Thoracic aorta (tissue), 2 donors: ENCODE measurements at places on chromosomes 16 and 17. TPM values are rescaled to one million over a fixed set of nuclear protein-coding genes. Genes with fewer than 3 reads are reported as not detected.
A peak's percentile ranks its signal among the peaks of the same experiment; 100 is the strongest.

SRCIN1 gene
- total RNA-seq = not detected

- no peak overlapping the region for H3K27ac ChIP-seq
- no peak for DNase-seq
- no peak overlapping the region for H3K4me3 ChIP-seq
Measured at GRCh38 chr16:16141784-16142396, 81.4 kb downstream of the ABCC6 start.

DNAI2 gene
- total RNA-seq = not detected

GRCh38 chr17:31859487-31860008 is 504 bp upstream of the COPRS start:
- peak overlapping the region; percentile 71 for H3K4me3 ChIP-seq
- H3K27me3 ChIP-seq = no peaks in the 10 kb centered on the region
- H3K4me1 ChIP-seq = peaks cover 30% of the 10 kb centered on the region
- no peak overlapping the region for H3K27ac ChIP-seq
- peaks cover 9% of the 10 kb centered on the region for H3K36me3 ChIP-seq

DNA sequence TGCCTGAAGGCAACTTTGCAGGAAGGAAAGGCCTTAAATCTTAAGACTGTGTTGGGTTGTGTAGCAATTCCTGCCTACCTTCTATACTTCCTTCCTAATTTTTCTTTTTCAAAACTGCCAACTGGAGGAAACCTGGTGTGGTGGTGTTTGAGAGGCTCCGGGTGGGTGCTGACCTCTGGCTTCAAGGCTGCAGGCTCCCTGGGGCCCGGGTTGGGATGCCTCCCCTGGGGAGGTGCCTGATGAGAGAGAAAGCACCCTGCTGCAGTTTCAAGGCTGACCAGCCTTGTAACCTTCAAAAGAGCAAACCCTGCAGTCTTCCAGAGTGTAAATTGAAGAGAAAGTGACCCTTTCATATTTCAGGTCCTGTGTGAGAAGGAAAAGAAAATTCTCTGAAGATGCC is 55.9 kb downstream of the MSI2 start:
- no peaks in the 10 kb centered on the region for H3K4me1 ChIP-seq
- H3K4me3 ChIP-seq = no peak overlapping the region
- no peak for DNase-seq
- no peaks in the 10 kb centered on the region for H3K27me3 ChIP-seq

- DNase-seq = no peak
- H3K27me3 ChIP-seq = no peaks in the 10 kb centered on the region
- H3K4me1 ChIP-seq = peaks cover 21% of the 10 kb centered on the region
- H3K36me3 ChIP-seq = no peaks in the 10 kb centered on the region
- no peak overlapping the region for H3K27ac ChIP-seq
Measured at GRCh38 chr16:47480410-47480809, 19.3 kb downstream of the PHKB start.

AIPL1 gene
- not detected for total RNA-seq

DNA sequence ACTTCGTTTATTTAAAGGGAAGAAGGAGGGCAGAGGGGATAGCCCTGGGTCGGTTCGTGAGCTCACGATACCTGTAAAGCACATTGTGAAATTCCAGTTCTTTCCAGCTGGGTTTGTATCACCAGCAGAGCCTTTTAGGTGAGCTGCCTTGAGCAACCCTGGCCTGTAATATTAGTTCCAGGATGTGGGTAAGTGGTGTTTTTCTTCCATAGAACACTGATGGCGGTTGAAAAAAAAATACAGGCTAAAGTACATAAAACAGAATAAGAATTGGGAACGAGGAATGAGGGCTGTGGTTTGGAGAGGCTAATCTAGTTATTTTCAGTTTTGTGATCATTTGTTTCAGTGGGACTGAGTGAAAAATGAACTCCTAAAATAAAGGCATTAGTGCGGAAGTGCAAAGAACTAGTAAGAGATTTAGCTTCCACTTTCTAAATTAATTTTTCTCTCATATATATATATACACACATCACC is 20.6 kb downstream of the HS3ST3B1 start:
- H3K4me1 ChIP-seq = no peaks in the 10 kb centered on the region
- H3K4me3 ChIP-seq = no peak overlapping the region
- DNase-seq = no peak
- H3K36me3 ChIP-seq = no peaks in the 10 kb centered on the region
- H3K27me3 ChIP-seq = no peaks in the 10 kb centered on the region

GRCh38 chr16:63841271-63841670 is 1280.6 kb downstream of the CDH11 start:
- no peak overlapping the region for H3K27ac ChIP-seq
- H3K27me3 ChIP-seq = no peaks in the 10 kb centered on the region
- DNase-seq = no peak
- no peaks in the 10 kb centered on the region for H3K4me1 ChIP-seq

- H3K36me3 ChIP-seq = no peaks in the 10 kb centered on the region
- H3K4me3 ChIP-seq = no peak overlapping the region
- H3K27ac ChIP-seq = no peak overlapping the region
- DNase-seq = no peak
Measured at GRCh38 chr16:13996778-13997288, 74.3 kb upstream of the MRTFB start.

GRCh38 chr17:75417054-75417580 is 11.6 kb upstream of the GRB2 start:
- H3K27ac ChIP-seq = peak overlapping the region; percentile 63
- no peak overlapping the region for H3K4me3 ChIP-seq
- H3K4me1 ChIP-seq = no peaks in the 10 kb centered on the region

CHP2 gene
- total RNA-seq = not detected

DNA sequence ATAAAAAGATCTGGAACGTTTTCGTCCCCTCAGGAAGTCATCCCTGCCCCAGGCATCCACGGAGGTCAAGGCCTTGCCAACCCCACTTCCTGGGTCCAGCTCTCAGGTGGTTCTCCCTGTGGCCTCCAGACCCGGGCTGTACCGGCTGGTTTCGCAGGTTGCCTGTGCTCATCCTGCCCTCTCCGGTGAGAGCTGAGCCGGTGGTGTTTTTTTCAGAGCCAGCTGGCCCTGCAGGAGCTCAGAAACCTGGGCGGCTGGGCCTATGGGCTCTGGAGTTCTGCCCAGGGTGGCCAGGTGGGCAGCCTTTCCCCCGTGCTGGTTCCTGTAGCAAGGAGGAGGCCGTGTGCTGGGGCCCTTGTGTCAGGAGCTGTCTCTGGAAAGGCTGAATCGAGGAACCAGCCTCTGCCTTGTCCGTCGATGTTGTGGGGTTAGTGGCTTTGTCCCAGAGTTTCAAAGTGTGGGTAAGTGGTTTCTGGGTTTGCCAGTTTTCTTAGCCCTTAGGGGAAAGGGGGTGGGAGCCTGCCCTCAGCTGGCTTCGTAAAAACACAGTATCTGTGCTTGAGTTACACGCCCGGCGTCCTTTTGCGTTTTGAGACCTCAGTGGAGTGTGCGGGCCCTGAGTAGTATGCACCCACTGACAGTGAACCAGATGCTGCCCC is 23.6 kb downstream of the C16orf90 start:
- H3K4me1 ChIP-seq = peaks cover 4% of the 10 kb centered on the region
- H3K27ac ChIP-seq = no peak overlapping the region
- DNase-seq = no peak
- peaks cover 9% of the 10 kb centered on the region for H3K36me3 ChIP-seq

CLEC19A gene
- not detected for total RNA-seq

DNA sequence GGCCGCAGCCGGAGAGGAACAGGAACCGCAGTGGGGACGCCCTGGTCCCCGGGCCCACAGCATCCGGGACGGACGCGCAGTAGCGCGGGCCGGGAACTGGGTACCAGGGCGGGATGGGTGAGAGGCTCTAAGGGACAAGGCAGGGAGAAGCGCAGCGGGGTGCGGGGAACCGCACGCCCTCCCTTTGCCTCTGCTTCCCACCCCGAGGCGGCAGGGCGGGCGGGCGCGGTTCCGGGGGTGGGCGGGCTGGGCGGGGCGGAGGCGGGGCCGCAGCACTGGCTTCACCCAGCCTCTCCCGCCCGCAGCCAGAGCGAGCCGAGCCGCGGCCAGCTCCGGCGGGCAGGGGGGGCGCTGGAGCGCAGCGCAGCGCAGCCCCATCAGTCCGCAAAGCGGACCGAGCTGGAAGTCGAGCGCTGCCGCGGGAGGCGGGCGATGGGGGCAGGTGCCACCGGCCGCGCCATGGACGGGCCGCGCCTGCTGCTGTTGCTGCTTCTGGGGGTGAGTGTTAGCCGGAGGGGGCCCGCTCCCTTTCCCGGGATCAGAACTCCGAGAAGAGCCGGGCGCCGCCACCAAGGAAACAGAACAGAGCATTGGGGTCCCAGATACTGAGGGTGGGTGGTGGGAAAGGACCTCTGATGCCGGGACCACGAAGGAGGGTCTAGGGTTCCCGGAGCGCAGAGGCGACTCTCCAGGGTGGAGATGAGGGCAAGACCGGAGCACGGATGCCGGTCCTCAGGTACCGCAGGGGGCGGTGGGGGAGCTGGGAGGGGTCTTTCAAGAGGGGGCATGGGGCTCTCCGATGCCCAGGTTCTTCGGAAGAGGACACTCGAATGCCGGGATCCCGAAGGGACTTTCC is at the start of gene NGFR:
NGFR (plus strand) TSS at position 308 of the 856 bp plus-strand sequence; CDS start at position 433, 125 bp downstream.
- H3K4me3 ChIP-seq = peak within 1 kb of the TSS; percentile 77
- H3K27ac ChIP-seq = no peak within 1 kb of the TSS
- H3K4me1 ChIP-seq = peaks cover 18% of the 10 kb centered on the region
- DNase-seq = no peak
- H3K27me3 ChIP-seq = no peaks in the 10 kb centered on the region

OTOA gene
- not detected for total RNA-seq

- no peaks in the 10 kb centered on the region for H3K27me3 ChIP-seq
- H3K4me1 ChIP-seq = peaks cover 5% of the 10 kb centered on the region
- H3K36me3 ChIP-seq = no peaks in the 10 kb centered on the region
- H3K27ac ChIP-seq = no peak overlapping the region
- no peak for DNase-seq
- H3K4me3 ChIP-seq = no peak overlapping the region
Measured at GRCh38 chr16:86708431-86708830, 130.1 kb downstream of the FOXL1 start.

- no peak for DNase-seq
- peaks cover 26% of the 10 kb centered on the region for H3K36me3 ChIP-seq
- H3K27ac ChIP-seq = no peak overlapping the region
- no peaks in the 10 kb centered on the region for H3K27me3 ChIP-seq
- H3K4me1 ChIP-seq = no peaks in the 10 kb centered on the region
- no peak overlapping the region for H3K4me3 ChIP-seq
Measured at GRCh38 chr17:47685556-47686275, 8.2 kb upstream of the TBKBP1 start.

DNA sequence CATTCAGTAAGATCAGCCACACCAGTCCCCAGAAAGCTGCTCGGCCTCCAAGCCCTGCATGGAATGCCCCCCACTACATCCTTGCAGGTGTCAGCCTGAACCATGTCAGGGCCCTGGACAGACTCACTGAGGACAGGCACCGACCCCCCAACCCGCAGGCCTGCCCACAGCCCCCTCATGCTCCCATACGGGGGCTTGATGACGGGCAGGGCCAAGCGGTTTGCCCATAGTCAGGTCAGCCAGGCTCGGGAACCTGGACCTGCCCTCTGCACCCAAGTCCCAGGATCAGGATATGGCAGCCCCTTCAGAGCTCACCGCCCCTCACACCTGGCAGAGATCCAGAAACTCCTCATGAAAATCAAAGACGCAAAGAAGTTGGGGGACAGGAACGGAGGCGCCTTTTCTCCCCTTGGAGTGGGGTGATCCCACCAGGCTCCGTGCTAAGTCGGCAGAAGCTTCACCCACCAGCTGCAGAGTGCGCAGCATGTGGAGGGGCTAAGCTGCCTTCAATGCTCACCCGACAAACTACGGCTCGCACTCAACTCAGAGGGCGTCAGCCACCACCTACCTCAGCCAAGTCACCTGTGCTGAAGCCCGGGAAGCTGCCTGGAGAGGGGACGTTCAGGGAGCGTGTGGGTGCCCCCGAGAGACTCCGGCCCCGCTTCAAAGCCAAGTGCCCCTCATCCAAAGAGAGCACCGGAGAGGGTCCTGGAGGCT is 26.5 kb downstream of the GNPTG start:
- H3K36me3 ChIP-seq = peaks cover 18% of the 10 kb centered on the region
- H3K27ac ChIP-seq = peak overlapping the region; percentile 93
- H3K4me1 ChIP-seq = peaks cover 8% of the 10 kb centered on the region
- peak overlapping the region; percentile 89 for H3K4me3 ChIP-seq
- no peak for DNase-seq
